ENCODE measurements at places on chromosomes 7 and 10.
A peak's percentile ranks its signal among the peaks of the same experiment; 100 is the strongest.

- DNase-seq, result peak; percentile 12
These were observed 200.7 kb downstream of the POLR1F start for GRCh38 chr7:19508124-19508523.

DNA sequence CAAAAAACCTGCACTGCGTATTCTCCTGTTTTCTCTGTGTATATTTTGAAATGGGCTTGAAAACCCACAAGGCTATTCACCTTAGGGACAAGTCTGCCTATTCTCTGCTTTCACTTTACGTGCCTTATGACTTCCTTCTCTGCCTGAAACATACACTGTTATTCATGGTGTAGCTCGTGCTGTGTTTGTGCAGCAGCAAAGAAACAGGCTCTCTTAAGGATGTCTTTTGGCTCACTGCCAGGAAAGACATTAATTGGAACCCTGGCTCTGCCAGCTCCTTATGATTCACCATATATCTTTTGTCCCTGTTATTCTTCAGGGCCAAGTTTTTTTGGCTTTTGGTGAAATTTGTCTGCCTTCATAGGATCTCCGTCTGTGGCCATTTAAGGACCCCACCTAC, 92.4 kb downstream of the TMEM106B start:
- peak; percentile 5 for DNase-seq

GRCh38 chr7:21526007-21526406, 16.8 kb upstream of the DNAH11 start:
- peak; percentile 36 for DNase-seq

- no peak for DNase-seq
These were observed 111.8 kb downstream of the SDK1 start for GRCh38 chr7:3412871-3413270.

GRCh38 chr7:370259-370625, 80.3 kb downstream of the FOXL3 start:
- DNase-seq, result no peak

All from cardiac fibroblast (primary cell).